CD4-positive, alpha-beta memory T cell (primary cell): ENCODE measurements at places on chromosomes 11 and 22. TPM values are rescaled to one million over a fixed set of nuclear protein-coding genes. Genes with fewer than 3 reads are reported as not detected.

GRCh38 chr11:111001986-111002611 lies 243.4 kb upstream of the POU2AF2 start:
- H3K27me3 ChIP-seq: no peaks in the 10 kb centered on the region
- H3K27ac ChIP-seq: no peak overlapping the region
- no peaks in the 10 kb centered on the region for H3K4me1 ChIP-seq
- DNase-seq: no peak
- no peaks in the 10 kb centered on the region for H3K36me3 ChIP-seq
- H3K4me3 ChIP-seq: no peak overlapping the region

Gene SMC1B
- polyA plus RNA-seq: not detected

Gene C11orf97
- not detected for polyA plus RNA-seq

DNA sequence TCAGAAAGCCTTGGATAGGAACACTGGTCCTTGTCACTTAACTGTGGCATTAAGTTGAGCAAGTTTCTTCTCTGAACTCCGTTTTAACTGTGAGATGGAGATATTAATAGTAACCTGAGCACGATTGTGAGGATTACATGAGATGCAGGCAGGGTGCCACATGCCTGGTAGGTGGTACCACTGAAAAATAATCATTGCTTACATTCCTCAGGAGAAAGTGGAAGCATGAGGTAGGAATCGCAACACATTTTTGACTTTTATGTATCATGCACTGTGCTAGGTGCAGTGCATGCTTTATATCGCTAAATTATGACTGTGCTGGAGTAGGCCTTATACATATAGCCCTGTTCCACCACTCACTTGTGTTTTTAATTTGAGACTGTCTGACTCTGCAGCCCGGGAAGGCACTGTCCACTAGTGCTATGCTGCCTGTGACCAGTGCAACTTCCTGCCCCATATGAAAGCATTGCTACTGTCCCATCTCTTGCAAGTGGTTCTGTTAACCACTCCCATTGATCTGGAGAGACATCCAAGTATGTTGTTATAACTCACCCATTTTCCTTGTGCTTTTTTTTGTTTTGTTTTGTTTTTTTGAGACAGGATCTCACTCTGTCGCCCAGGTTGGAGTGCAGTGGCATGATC lies 1.0 kb downstream of the UQCR10 start:
- DNase-seq: no peak
- peaks cover 11% of the 10 kb centered on the region for H3K36me3 ChIP-seq
- H3K27ac ChIP-seq: peak overlapping the region; percentile 87
- H3K4me1 ChIP-seq: peaks cover 29% of the 10 kb centered on the region
- H3K4me3 ChIP-seq: peak overlapping the region; percentile 96
- H3K27me3 ChIP-seq: no peaks in the 10 kb centered on the region

Gene OR10D3
- polyA plus RNA-seq: not detected

GRCh38 chr11:35722641-35723040 lies 60.1 kb downstream of the TRIM44 start:
- H3K4me3 ChIP-seq: no peak overlapping the region
- no peaks in the 10 kb centered on the region for H3K27me3 ChIP-seq
- DNase-seq: no peak
- H3K4me1 ChIP-seq: no peaks in the 10 kb centered on the region

DNA sequence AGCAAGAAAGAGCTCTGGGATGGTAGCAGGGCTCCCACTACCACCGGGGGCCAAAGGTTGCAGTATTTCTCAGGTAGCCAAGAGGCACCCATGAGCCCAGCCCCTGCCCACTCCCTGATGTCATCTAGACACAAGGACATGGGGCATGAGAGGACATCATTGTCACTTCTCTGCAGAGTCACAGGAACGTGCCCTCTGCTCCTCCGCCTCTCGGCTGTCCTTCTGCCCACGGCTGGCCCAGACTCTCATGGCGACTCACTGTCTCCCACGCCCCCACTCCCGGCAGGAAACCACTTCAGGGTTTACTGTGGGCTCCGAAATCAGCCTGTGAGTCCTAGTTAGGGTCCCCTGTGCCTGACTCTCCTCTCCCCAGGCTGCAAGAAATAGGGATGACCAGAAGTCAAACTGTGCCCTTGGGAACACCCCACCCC lies 1.8 kb upstream of the GAL start:
- peaks cover 23% of the 10 kb centered on the region for H3K27me3 ChIP-seq
- H3K27ac ChIP-seq: no peak overlapping the region
- H3K4me3 ChIP-seq: no peak overlapping the region
- H3K4me1 ChIP-seq: no peaks in the 10 kb centered on the region
- H3K36me3 ChIP-seq: no peaks in the 10 kb centered on the region
- DNase-seq: no peak

GRCh38 chr11:58650496-58650895 lies 28.0 kb downstream of the CNTF start:
- no peaks in the 10 kb centered on the region for H3K36me3 ChIP-seq
- DNase-seq: no peak
- H3K4me1 ChIP-seq: no peaks in the 10 kb centered on the region
- H3K4me3 ChIP-seq: no peak overlapping the region

Gene SLC37A2
- not detected for polyA plus RNA-seq
